ENCODE measurements at places on chromosomes 1 and 21. TPM values are rescaled to one million over a fixed set of nuclear protein-coding genes. Genes with fewer than 3 reads are reported as not detected.

The PALMD gene
- not detected for total RNA-seq

The ZFP69 gene
- total RNA-seq, result 4.2 TPM

The SLC45A1 gene
- 0.28 TPM for total RNA-seq

The PLA2G2F gene
- total RNA-seq, result not detected

The PGLYRP3 gene
- not detected for total RNA-seq

The ITSN1 gene
- 6.6 TPM for total RNA-seq
